ENCODE measurements at places on chromosomes 12 and 14. TPM values are rescaled to one million over a fixed set of nuclear protein-coding genes. Genes with fewer than 3 reads are reported as not detected.

Gene PAN2
- polyA plus RNA-seq: 33.7 TPM

Gene DBX2
- polyA plus RNA-seq: 2.1 TPM

Gene GLT1D1
- 0.20 TPM for polyA plus RNA-seq

Gene C3AR1
- polyA plus RNA-seq: 14.5 TPM

Gene CCER1
- polyA plus RNA-seq: not detected

Gene KLHL33
- polyA plus RNA-seq: 0.09 TPM

Gene DTX1
- 21.9 TPM for polyA plus RNA-seq

Gene NGB
- polyA plus RNA-seq: not detected

Gene SYT1
- 0.22 TPM for polyA plus RNA-seq

Gene REP15
- polyA plus RNA-seq: 3.3 TPM

Data from adipose tissue (tissue), 3 donors.